Thoracic aorta (tissue), 2 donors: ENCODE measurements at places on chromosomes 11 and 22.
A peak's percentile ranks its signal among the peaks of the same experiment; 100 is the strongest.

DNA sequence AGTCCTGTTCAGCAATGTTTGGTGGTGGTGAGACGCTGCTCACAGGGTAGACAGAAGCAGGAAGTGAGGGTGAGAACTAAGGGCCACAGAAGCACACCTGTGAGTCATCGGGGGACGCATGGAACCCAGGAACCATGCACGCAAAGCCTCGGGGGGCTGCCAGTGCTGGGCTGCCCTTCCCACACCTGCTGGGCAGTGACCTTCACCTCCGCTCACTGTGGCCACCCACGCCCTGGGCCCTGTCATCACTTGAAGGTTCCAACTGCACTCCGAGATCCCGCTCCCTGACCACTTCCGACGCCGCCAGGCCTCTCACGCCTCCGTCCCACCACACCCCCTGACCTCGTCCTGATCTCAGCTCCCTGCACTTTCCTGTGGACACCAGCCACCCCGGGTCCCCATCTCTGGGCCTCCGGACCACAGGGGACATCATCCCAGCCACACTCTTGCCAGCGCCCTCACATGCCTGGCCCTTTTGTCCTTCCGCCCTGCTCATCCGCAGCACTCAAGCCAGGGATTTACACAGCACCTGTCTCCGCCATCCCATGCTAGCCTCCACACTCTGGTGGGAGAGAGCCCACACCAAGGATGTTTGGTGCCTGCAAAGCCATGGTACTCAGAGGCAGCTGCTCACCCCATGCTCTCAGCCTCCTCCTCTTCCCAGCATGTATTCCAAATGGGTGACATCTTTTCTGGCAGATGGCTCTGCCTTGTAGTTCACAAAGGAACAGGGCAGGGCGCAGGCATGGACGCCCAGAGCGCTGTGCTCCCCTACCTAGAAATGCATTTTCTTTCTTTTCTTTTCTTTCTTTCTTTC, 23.1 kb upstream of the ATXN10 start:
- DNase-seq = no peak

DNA sequence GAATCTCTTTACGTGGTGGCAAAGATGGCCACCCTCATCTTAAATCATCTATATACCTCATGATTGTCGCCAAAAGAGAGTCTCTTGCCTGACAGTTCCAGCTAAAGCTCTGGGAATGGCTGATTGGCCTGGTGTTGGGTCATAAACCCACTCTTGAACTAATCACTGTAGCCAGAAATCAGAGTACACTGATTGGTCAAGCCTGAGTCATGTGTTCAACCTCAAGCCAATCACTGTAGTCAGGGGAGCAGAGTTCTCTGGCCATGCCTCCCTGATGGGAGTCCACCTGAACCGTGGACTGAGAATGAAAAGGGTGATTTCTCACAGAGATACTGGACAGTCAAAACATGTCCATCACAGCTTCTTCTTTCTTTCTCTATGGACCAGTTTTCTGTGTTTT, 45.8 kb downstream of the RCN1 start:
- DNase-seq = no peak

DNA sequence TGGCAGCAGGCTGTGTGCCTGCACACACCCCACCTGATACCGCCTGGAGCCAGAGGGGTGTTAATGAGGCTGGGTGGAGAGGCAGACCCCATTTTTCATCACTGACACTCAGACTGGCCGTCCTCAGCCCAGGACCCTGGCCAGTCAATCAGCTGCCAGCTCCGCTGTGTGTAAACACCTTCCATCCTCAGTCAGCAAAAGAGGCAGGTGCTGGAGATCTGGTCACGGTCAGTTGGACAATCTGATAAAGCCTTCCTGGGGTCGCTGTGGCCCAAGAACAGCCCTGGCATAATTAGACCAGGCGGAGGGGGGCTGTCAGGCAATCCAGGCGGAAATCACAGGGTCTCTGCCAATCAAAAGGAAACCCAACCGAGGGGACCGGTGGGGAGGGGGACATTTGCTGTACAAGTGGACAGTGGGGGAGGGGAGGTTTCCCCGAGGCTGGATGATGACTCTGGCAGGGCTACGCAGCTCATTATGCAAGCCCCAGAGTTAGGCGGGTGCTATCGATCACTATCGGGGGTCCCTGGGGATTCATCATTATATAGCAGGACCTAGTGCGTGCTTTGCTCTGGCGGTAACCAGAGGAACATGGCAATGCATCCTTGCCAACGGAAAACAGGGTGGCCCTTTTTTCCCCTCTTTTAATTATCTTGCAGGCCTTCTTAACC, 72.9 kb downstream of the ABTB2 start:
- no peak for DNase-seq

DNA sequence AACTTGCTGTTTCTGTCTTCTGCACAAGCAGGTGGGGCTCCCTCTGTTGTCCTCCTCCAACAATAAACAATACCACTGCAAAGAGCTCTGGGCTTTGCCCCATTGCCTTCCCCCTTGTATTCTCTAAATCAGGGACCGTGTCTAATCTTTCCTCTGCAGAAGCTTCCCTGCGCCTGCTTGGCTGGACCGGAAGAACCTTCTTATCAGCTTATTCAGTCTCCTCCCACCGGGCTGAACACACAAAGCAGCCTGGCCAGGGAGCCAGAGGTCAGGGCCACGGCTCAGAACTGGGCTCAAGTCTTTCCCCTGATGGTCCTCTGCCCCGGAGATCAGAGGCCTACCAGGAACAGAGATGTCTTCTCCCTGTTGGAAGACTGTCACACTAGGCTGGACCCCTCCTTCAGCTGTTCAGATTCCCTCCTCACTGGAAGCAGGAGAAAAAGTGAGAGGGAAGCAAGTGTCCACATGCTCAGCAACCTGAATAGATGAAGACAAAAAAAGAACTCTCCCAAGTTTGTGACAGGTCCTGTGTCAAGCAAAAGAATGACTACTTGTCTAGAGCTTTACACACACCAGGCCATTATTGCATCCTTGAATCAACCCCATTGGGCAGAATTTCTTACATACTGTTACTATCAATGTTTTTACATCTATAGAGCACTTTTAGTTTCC, 63.7 kb downstream of the RAB30 start:
- DNase-seq = no peak

DNA sequence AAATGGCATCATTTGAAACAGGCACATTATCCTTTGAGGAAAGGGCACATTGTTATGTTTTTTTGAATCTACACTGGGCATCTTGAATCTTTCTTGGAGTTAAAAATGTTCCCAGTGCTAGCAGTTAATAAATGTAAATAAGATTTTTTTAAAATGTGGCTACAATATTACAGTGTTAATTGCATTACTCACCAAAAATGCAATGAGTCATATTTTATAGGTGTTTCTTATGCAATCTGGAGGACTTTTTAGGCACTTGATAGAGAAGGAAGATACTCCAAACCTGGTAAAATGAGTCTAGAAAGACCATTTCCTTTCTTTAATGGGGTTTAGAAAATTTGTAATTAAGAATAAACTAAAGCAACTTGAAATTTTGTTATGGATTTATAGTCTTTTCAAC, 238.0 kb downstream of the METTL15 start:
- no peak for DNase-seq

DNA sequence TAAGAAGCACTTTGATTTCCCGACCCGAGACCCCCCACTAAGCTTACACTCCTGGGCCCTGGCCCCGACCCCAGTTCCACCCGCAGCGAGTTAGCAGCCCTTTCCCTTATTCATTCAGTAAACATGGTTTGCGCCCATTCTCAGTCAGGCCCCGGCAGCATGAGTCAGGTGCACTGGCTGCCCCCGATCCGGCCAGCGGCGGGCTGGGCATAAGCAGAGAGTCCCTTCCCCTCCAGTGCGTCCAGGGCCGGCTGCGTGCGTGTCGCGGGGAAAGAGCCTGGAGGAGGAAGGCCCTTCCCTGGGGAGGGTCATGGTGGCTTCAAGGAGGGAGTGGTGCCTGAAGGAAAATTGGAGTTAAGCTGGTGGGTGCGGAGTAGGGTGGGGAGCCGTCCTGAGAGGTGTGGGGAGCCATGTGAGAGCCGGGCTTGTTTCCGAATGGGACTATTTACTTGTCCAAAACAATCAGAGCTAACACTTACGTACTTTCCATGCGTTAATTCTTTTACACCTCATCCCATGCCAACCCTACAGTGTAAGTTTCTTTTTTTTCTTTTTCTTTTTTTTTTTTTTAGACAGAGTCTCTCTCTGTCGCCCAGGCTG, 657 bp downstream of the IGHMBP2 start:
- peak; percentile 34 for DNase-seq

DNA sequence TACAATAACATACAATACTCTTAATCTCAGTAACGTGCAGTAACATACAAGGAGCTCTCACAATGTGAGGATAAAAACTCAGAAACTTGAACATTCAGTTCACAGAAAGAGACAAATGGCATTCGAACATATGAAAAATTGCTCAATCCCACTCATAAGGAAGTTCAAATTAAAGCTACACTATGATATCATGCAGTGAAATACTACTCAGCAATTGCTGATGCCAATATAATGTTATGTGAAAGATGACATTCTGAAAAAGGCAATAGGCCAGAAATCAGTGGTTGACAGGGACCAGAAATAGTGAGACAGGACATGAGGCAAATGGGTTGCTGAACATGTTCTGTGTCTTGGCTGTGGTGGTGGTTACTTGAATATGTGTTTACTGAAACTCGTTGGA, 33.7 kb upstream of the PITPNB start:
- DNase-seq = no peak

DNA sequence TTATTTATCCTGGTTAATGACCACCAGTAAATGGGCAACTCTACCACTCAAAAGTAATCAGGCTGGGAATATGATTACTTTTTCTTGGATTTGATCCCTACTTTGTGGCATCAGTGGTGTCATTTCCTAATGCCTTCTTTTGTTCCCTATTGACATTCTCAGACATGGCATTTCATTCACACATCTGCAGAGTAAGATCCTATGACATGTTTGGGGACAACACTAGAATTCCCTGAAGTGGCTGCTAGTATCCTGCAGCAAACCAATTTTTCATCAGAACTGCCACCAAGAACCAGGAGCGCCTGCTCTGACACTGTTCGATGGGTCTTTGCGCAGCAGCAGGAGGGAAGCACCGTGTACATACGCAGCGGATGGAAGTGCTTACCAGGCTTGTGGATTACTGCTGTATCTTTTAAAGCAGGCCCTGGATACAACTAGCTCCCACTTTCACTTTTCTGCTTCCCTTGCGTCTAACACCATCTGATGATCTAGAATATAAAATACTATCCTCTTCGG, 97.7 kb downstream of the LARGE2 start:
- DNase-seq = no peak

GRCh38 chr22:44371741-44372525, 59.2 kb upstream of the SHISAL1 start:
- no peak for DNase-seq

DNA sequence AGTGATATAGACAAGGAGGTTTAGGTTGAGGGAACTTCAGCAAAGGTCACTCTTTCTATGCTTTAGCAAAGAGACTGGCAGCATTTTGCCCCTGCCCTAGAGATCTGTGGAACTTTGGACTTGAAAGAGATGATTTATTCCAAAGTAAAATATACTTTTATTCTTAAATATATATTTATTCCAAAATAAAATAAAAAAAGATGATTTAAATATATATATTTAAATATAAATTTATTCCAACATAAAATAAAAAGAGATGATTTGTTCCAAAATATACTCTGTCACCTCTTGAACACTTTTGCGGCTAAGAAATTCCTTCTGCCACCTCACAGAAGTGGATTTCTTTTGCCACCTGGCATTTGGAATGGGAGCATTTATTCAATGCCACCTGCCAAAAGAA, 521.3 kb upstream of the CHORDC1 start:
- DNase-seq = no peak

DNA sequence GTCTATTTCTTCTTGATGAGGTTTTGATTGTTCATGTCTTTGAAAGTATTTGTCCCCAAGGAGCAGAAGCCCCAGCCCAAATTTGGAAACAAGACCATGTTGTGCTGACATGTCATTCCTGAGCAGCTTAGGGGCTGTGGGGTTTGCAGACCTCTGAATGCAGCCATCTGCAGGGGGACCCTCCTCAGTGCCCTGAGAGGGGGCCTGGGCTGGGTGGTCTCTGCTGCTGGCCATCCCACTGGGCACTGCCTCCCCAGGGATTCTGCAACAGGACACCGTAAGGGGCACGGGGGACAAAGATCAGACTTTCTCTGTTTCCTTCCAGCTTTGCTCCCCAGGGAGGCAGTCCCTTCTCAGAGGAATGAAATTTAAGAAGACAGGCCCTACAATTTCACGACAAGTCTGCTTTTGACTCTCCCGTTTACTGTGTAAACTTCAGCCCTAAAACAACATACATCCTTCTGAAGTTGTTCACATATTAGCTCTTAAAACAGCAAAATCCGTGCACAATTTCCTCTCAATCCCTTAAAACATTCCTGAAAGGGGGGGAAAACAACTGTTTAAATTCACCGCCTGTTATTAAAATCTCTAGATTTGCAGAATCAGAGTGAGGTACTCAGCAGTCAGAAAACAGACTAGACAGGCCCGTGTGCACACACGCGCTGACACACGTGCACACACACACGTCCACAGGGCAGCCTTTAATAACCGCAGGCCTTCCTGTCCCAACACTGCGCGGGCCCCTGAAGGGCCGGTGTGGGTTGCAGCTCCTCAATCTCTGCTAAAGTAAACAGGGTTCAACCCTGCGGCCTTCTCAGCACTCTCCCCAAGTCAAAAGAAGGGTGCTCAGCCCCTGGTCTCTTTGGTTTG, 109.8 kb downstream of the KCNQ1 start:
- DNase-seq = no peak

GRCh38 chr11:10659339-10660216, 34.0 kb downstream of the IRAG1 start:
- peak; percentile 61 for DNase-seq

DNA sequence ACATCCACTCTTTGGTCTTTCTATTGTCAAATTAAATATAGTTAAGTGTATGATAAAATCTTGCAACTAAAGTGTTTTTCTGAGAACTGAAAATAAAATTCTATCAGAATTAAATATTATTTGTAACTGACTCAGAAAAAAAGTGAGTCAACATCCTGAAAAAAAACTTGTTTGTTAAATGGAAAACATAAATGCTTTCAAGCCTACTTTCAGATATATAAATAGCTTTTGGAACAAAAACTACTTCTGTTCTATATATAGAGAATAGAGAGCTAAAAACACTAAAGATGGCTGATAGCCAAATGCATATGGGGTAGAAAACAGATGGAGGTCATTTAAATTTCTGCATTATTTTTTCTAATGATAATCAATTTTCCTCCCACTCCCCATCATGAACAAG, 61.8 kb downstream of the PIK3C2A start:
- no peak for DNase-seq

GRCh38 chr11:36792996-36793914, 195.2 kb upstream of the RAG2 start:
- DNase-seq = no peak

GRCh38 chr11:15309296-15309695, 194.6 kb downstream of the INSC start:
- DNase-seq = no peak

GRCh38 chr11:61963282-61964057, 4.0 kb downstream of the FTH1 start:
- no peak for DNase-seq
